ENCODE measurements at places on chromosomes 12 and 14. TPM values are rescaled to one million over a fixed set of nuclear protein-coding genes. Genes with fewer than 3 reads are reported as not detected.

GRCh38 chr12:43883748-43884147, 47.9 kb downstream of the TMEM117 start:
- no peak for DNase-seq

- DNase-seq = no peak
These were observed 12.4 kb upstream of the SLC25A3 start for GRCh38 chr12:98581101-98581500.

- no peak for DNase-seq
These were observed 30.6 kb downstream of the VCPKMT start for GRCh38 chr14:50085570-50086320.

Gene DLGAP5
- 0.08 TPM for total RNA-seq

Gene TROAP
- total RNA-seq = not detected

- DNase-seq = no peak
These were observed 422.3 kb upstream of the DCN start for GRCh38 chr12:91604897-91605296.
